ENCODE measurements at places on chromosomes 1 and 21. TPM values are rescaled to one million over a fixed set of nuclear protein-coding genes. Genes with fewer than 3 reads are reported as not detected.

LCE3E gene
- not detected for polyA plus RNA-seq

NBPF6 gene
- not detected for polyA plus RNA-seq

DNA sequence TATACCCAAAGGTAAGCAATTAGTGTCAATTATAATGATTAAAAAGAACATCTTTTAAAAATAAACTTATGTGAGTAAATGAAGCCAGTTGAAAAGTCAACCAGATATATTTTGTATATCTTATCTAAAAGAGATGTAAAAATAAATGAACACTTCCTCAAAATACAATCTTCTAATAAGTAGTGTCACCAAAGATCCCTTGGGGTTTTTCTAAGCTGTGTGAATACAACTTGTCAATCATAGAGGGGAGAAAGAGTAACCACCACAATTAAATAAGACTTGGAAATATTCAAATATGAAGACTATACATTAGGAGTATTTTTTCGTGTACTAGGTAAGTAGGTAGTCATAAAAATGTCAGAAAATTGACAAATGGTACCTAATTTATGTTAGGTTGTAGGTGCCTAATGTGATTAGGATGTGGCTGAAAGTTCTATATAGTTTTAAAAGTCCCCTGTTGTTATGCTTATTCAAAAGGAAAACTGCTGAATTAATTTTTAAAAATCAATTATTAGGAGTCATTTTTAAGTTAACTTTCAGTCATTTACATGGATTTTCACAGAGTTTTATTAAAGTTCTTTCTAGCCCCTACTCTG is 72.6 kb downstream of the RASAL2 start:
- DNase-seq, result no peak
- no peak overlapping the region for H3K27ac ChIP-seq
- no peaks in the 10 kb centered on the region for H3K36me3 ChIP-seq
- no peaks in the 10 kb centered on the region for H3K4me1 ChIP-seq
- H3K27me3 ChIP-seq, result no peaks in the 10 kb centered on the region
- H3K4me3 ChIP-seq, result no peak overlapping the region

- H3K4me1 ChIP-seq, result no peaks in the 10 kb centered on the region
- H3K36me3 ChIP-seq, result no peaks in the 10 kb centered on the region
- no peaks in the 10 kb centered on the region for H3K27me3 ChIP-seq
- no peak overlapping the region for H3K27ac ChIP-seq
- DNase-seq, result no peak
These were observed 396.0 kb upstream of the USP24 start for GRCh38 chr1:55611123-55611522.

GRCh38 chr1:201774224-201774982 is 54.6 kb upstream of the IPO9 start:
- H3K4me1 ChIP-seq, result no peaks in the 10 kb centered on the region
- no peaks in the 10 kb centered on the region for H3K36me3 ChIP-seq
- H3K27me3 ChIP-seq, result no peaks in the 10 kb centered on the region
- DNase-seq, result no peak

GRCh38 chr1:168256164-168256563 is 24.5 kb upstream of the TBX19 start:
- DNase-seq, result no peak
- no peaks in the 10 kb centered on the region for H3K4me1 ChIP-seq
- H3K27me3 ChIP-seq, result no peaks in the 10 kb centered on the region
- H3K27ac ChIP-seq, result no peak overlapping the region
- H3K4me3 ChIP-seq, result no peak overlapping the region

- H3K27ac ChIP-seq, result peak overlapping the region; percentile 57
- peak; percentile 58 for DNase-seq
- no peaks in the 10 kb centered on the region for H3K36me3 ChIP-seq
- H3K27me3 ChIP-seq, result no peaks in the 10 kb centered on the region
These were observed 119.0 kb downstream of the HIVEP3 start for GRCh38 chr1:41799723-41800122.

GRCh38 chr1:212794561-212795014 is 2.9 kb downstream of the TATDN3 start:
- peaks cover 58% of the 10 kb centered on the region for H3K4me1 ChIP-seq
- H3K36me3 ChIP-seq, result peaks cover 16% of the 10 kb centered on the region
- peak overlapping the region; percentile 64 for H3K4me3 ChIP-seq
- H3K27ac ChIP-seq, result peak overlapping the region; percentile 80

GRCh38 chr1:64343105-64343822 is 126.7 kb upstream of the CACHD1 start:
- no peaks in the 10 kb centered on the region for H3K27me3 ChIP-seq
- no peak overlapping the region for H3K4me3 ChIP-seq
- H3K36me3 ChIP-seq, result no peaks in the 10 kb centered on the region
- H3K27ac ChIP-seq, result no peak overlapping the region
- DNase-seq, result no peak

GRCh38 chr1:169915150-169915549 is 21.5 kb upstream of the SCYL3 start:
- H3K4me3 ChIP-seq, result no peak overlapping the region
- H3K36me3 ChIP-seq, result no peaks in the 10 kb centered on the region
- H3K27me3 ChIP-seq, result no peaks in the 10 kb centered on the region
- H3K4me1 ChIP-seq, result no peaks in the 10 kb centered on the region
- no peak overlapping the region for H3K27ac ChIP-seq
- no peak for DNase-seq

GRCh38 chr1:235275836-235276235 is 52.1 kb downstream of the ARID4B start:
- peaks cover 12% of the 10 kb centered on the region for H3K4me1 ChIP-seq
- no peaks in the 10 kb centered on the region for H3K27me3 ChIP-seq
- no peak overlapping the region for H3K4me3 ChIP-seq
- no peak overlapping the region for H3K27ac ChIP-seq
- DNase-seq, result no peak

DNA sequence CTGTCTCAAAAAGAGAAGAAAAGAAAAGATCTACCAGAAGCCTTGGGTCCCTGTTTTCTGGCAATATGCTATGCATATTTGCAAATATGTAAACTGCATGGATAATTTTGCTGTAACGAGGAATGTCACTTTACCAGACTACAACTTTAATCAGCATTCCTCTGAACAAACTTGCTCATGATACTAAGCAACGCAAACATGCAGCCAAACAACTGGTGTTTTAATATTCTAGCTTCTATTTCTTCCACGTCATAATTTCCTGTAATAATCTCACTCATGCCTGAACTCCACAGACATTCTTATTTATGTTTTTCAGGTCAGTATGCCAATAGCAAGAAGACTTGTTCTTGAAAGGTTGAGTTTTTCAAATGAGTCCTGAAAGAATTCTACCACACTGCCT is 114.1 kb downstream of the SIM2 start:
- H3K36me3 ChIP-seq, result no peaks in the 10 kb centered on the region
- no peak overlapping the region for H3K27ac ChIP-seq
- no peak for DNase-seq
- H3K4me3 ChIP-seq, result no peak overlapping the region
- no peaks in the 10 kb centered on the region for H3K4me1 ChIP-seq

DNA sequence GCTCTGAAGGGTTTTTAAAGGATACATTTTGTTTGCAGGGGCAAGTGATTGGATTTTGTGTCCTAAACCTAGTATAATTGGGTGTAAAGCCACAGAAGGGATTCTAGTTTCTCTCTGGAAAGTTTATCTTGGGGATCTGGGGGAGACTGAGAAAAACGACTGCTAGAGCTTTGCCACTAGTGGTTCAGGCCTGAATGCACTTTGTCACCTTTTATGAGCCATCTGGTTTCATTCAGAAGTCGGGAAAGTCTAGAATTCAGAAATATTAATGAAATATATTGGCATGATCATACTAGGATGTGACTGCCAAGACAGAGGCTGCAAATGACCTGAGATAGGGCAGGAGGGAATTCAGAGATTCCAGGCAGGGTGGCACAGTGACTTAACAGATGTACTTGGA is 111.5 kb upstream of the KCNK2 start:
- no peaks in the 10 kb centered on the region for H3K36me3 ChIP-seq
- H3K4me3 ChIP-seq, result no peak overlapping the region
- no peaks in the 10 kb centered on the region for H3K4me1 ChIP-seq
- DNase-seq, result no peak
- H3K27ac ChIP-seq, result no peak overlapping the region

DNA sequence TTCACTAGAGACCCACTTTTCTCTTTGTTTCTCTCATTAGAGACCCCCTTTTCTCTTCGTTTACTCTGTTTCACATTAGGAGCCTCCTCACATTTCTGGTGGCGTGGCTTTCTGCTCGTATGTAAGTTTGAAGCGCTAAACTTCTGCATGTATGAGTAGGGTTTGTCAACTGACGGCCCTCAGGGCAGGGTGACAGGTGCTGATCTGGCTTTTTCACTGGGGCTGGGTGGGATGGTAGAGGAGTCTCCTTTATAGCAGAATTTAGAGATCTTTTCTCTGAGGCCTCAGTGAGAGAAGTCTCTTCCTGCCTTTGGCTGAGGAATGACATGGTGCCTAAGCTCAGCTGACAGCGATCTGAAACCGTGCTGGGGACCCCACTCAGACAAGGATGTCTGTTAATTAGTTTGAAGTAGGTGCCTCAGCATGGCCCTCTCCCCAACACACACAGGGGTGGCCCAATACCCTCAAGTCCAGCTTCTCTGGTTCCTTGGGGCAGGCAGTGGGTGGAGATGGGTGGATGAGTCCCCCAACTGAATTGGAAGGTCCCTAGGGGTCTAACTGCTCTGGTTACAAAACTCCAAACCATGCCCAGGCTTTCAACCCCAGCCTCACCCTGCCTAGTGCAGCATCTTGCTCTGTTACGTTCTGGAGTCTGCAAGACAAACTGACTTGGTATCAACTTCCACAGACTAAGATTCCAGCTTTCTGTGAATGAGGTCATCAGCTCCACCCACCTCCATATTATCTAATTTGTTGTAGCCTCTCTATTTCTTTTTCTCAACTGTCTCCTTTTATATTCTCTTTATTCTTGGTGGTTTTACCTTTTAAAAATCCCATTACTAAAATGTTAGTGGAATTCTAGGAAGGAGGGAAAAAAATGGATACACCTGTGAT is 3.2 kb downstream of the SLC1A7 start:
- H3K4me1 ChIP-seq, result no peaks in the 10 kb centered on the region
- no peaks in the 10 kb centered on the region for H3K36me3 ChIP-seq
- H3K4me3 ChIP-seq, result no peak overlapping the region
- DNase-seq, result no peak
- no peaks in the 10 kb centered on the region for H3K27me3 ChIP-seq
